ENCODE measurements at places on chromosomes 11 and 22.

GRCh38 chr11:19805376-19805775 is 92.7 kb downstream of the NAV2 start:
- no peak for DNase-seq

DNA sequence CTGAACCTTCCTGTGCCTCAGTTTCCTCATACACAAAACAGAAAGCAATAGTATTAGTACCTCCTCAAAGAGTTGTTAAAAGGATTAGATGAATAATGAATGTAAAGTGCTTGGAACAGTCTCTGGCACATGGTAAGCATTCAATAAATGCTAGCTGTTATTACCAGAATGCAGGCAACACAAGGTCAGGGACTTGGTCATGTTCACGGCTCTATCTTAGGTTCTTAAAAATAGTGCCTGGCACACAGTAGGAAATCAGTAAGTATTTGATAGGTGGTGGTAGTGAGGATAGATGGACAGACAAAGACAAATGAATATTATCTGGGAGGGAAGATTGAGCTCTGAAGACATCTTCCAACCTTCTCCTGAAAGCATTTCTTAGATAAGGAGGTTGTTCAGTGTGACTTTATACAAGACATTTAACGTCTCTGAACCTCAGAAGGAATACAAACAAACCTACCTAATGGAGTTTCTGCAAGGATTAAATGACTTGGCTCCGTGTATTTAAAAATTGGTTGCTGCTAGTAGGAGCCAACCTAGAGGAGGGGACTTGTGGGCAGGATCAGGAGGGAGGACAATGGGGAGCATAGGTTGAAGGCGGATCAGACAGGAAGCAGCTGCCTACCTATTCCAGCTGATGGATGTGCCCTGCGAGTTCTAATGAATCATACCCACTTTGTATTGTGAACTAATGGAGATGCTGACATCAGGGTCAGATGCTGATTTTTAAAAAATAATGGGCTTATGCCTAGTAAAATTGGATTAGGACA is 94.1 kb downstream of the DBX1 start:
- DNase-seq, result no peak

GRCh38 chr11:3215346-3216026 is 3.1 kb downstream of the MRGPRG start:
- no peak for DNase-seq

GRCh38 chr11:50080256-50080655 is 47.6 kb downstream of the OR4C45 start:
- DNase-seq, result no peak

DNA sequence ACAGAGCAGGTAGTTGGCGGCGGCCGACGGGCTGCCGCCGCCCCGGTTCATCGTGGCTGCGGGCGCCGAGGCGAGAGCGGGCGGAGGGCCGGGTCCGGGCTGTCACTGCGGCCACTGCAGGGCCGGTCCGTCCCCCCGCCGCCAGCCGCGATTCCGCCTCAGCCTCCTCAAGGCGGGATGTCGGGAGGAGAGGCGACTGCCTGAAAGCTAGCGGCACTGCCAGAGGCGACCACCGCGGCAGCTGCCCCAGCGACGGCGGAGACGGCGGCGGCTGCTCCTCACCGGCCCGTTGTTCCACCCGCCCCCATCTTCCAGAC is 234 bp downstream of the SESN3 start:
- no peak for DNase-seq

GRCh38 chr11:65454696-65455456 is 32.3 kb downstream of the NEAT1 start:
- DNase-seq, result no peak

DNA sequence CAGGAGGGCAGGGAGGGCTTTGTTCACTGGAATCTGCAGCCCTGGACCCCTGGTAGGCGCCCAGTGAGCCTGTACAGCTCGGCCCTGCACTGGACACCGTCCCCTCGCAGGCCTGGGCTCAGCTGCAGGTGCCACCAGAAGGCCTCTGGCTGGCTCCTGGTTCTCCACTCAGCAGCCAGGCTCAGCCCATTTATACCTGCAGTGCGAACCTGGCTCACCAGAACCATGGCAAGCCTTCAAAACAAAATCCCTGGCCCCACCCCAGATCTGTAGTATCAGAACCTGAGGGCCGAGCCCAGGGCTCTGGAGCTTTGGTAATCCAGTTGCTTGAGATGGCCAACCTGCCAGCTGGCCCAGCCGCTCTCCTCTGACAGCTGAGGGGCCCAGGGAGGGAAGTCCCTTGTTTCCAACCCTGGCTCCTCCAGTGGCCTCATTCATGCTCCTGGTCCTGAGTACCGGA is 870 bp upstream of the FREY1 start:
- DNase-seq, result no peak

DNA sequence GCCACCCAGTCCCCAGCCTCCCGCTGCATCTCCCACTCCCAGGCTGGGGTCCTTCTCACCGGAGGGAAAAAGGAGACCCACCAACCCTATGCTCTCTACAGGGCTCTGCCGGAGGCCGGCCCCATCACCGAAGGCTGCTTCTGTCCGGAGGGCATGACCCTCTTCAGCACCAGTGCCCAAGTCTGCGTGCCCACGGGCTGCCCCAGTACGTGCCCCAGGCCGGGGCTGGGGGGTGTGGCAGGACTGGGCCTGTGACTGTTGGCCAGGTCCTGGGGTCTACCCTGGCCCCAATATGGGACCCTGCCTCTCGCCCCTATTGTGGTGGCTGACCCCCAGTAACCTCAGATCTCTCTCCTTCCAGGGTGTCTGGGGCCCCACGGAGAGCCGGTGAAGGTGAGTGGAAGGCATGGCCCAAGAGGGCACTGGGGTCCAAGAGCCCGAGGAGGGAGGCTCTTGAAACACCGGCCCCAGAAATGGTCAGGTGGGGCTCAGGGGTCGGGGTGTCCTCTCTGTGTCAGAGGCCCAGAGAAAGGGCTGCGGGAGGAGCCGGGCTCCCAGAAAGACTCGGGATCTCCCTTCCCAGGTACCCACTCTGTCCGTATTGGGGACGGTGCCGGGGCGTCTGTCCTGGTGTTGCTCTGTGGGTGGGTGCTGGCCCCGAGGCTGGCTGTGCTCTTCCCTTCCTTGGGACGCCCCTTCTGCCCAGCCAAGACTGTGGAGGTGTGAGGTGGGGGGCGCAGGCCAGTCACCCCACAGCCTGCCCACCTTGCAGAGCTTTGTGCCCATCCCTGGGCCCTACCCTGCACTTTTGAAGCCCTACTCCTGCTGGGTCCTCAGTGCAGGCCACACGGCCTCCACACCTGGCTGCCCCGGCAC is 26.1 kb upstream of the MUC5B start:
- DNase-seq, result no peak

GRCh38 chr22:38951734-38952133 is 5.7 kb upstream of the APOBEC3A start:
- no peak for DNase-seq

DNA sequence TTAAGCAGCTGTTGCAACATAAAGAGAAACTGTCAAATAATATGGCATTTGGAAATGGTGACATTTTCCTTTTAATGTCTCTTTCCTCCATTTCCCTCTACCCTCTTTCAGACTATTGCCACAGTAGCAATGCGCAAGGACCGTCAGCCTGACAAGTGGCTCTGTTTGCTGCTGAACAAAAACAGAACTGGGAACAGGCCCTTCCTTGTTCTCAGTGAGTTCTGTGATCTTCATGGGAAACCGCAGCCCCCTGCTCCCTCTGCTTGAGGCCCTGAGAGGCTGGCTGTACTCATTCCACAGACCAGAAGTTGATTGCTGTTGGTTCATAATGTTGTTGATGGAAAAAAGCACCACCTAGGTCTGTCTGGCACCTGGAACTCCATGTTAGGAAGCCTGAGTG is 559.7 kb downstream of the OPCML start:
- DNase-seq, result no peak

- no peak for DNase-seq
Measured at GRCh38 chr11:134736251-134736947, 324.4 kb upstream of the B3GAT1 start.

GRCh38 chr22:50505776-50506610 is 1.5 kb downstream of the LMF2 start:
- DNase-seq, result no peak

- DNase-seq, result no peak
Measured at GRCh38 chr11:115215694-115216617, 288.3 kb downstream of the CADM1 start.

- DNase-seq, result no peak
Measured at GRCh38 chr22:49564666-49565515, 262.8 kb downstream of the BRD1 start.

DNA sequence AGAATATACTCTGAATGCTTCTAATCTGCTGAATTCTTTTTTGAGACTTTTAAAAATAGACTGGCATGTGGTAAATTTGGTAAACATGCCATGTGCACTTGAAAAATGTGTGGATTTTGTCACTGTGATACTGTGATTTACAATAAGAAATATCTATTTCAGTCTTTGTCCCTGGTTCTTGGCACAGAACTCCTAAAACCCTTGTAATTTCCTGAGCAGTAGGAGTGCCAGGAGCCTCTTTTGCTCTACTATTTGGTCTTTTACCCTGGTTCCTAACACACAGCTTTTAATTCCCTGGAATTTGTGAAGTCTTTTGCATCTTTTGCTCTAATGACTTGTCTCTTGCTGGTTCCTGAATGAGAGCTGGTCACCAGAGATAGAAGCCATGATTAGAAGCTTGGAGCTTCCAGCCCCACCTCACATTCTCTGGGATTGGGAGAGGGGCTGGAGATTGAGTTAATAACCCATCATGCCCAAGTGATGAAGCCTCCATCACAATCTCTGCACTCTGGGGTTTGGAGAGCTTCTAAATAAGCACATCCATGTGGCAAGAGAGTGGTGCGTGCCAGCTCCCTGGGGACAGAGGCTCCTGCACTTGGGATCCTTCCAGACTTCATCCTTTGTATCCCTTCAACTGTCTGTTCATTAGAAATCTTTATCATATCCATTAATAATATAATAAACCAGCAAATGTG is 27.2 kb upstream of the SYT13 start:
- no peak for DNase-seq

- DNase-seq, result no peak
Measured at GRCh38 chr22:36432592-36433317, 45.0 kb upstream of the MYH9 start.

- DNase-seq, result no peak
Measured at GRCh38 chr11:97229936-97230335, 840.1 kb downstream of the JRKL start.

DNA sequence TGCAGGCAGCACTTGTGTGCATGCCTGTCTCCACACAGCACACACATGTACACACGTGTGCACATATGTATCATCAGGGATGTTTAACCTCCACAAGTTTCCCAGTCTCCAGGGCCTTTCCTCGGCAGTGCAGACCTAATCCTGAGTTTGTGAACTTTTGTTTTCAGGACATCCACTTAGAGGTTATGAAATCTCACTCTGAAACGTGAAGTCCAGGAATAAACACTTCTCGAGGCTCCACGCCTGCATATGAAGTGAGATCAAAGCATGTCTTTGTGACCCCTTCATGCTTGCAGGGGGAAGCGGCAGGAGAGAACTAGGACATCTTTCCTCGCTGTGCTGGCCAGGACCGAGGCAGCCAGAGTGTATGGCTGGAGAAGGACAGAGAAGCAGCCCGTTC is 3.1 kb downstream of the SHISAL1 start:
- no peak for DNase-seq

DNA sequence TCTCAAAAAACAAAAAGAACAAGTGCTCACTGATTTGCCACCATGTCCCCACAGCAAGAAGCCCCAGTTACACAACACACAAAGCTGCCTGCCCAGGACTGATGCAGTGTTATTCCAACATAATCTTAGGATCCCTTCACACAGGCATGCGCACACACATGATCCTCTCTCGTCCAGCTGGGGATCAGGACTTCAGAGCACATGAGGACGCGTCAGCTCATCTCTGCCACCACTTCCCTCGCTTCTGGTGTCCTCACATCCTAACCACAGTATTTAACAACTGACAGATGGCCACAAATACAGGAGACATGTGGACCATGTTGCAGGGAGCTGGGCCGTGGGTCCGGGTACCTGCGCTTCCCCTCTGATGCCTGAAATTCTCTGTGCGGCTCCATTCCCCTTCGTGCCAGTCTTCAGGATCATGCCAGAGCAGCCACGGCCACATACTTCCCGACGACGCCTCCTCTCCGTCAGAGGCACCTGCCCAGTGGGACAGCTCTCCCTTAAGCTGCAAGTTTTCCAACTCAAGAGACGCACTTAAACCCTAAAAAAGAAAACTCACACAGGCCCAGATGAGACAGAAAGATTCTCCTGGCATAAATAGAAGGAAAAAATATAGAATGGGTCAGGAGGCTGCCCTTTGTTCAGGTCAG is 68.3 kb downstream of the PACSIN2 start:
- no peak for DNase-seq

- DNase-seq, result no peak
Measured at GRCh38 chr11:72353861-72354260, 80.5 kb downstream of the CLPB start.

GRCh38 chr11:76690736-76691135 is 20.2 kb upstream of the LRRC32 start:
- DNase-seq, result no peak

DNA sequence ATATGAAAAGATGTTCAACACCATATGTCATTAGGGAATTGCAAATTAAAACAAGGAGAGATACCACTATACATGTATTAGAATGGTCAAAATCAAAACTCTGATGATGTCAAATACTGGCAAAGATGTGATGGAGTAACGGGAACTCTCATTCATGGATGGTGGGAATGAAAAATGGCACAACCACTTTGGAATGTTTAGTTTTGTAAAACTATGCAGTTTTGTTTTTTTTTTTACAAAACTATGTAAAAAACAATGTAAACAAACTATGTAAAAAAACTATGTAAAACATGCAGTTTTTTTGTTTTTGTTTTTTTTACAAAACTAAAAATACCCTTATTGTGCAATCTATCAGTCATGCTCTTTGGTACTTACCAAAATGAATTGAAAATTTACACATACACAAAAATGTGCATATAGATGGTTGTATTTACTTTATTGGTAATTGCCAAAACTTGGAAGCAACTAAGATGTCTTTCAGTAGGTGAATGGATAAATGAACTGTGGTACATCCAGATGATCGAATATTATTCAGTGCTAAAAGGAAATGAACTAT is 5.0 kb upstream of the USP47 start:
- no peak for DNase-seq

DNA sequence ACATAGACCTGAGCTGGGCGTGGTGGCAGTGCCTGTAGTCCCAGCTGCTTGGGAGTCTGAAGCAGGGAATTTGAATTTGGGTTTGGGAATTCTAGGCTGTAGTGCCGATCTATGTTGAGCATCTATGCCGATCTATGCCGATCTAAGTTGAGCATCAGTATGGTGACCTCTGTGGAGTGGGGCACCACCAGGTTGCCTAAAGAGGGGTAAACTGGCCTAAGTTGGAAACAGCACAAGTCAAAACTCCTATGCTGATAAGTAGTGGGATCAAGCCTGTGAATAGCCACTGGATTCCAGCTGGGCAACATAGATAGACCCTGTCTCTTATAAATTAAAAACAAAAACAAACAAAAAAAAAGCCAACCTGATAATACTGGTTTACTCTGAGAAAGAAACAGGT is 7.4 kb downstream of the WEE1 start:
- DNase-seq, result no peak

- DNase-seq, result no peak
Measured at GRCh38 chr22:38846412-38846811, 2.6 kb upstream of the NPTXR start.

GRCh38 chr11:18624161-18624560 is 10.0 kb downstream of the SPTY2D1 start:
- no peak for DNase-seq

All from smooth muscle cell of the brain vasculature (primary cell).